ENCODE measurements at places on chromosomes 4 and X. TPM values are rescaled to one million over a fixed set of nuclear protein-coding genes. Genes with fewer than 3 reads are reported as not detected.

DNA sequence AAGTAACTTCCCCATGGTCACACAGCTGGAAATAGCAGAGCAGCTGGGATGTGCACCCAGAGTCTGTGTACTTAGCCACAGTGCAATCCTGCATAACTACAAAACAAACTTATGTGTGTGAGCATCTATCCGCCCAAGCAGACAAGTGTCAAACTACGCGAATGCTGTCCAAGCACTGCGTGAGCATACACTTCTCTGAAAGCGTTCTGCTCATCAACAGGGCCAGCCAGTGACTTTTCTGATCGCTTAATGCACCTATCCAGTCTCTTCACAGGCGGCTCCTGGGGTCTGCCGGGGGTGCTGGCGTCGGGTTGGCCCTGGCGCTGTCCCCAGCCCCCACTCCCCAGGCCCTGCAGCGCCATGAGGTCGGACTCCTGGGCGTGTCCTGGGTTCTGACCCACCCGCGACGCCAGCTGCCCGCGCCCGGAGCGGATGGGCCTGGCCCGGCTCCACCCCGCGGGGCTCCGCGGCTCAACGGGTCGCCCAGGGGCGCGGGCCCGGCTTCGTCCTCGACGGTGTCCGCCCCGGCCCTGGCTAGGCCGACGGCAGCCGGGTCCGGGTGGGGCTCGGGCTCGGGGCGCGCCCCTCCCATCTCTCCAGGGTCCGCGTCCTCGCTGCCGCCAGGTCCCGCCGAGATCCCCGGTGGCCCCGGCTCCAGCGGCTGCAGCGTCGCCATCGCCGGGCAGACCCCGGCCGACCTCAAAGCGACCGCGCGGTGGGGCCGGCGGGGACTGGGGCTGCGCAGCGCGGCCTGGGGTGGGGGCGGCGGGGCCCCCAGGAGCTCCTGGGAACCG lies 1.3 kb upstream of the ZNF141 start:
- peak; percentile 69 for DNase-seq

GRCh38 chrX:21885568-21885967 lies 29.8 kb downstream of the YY2 start:
- no peak for DNase-seq

DNA sequence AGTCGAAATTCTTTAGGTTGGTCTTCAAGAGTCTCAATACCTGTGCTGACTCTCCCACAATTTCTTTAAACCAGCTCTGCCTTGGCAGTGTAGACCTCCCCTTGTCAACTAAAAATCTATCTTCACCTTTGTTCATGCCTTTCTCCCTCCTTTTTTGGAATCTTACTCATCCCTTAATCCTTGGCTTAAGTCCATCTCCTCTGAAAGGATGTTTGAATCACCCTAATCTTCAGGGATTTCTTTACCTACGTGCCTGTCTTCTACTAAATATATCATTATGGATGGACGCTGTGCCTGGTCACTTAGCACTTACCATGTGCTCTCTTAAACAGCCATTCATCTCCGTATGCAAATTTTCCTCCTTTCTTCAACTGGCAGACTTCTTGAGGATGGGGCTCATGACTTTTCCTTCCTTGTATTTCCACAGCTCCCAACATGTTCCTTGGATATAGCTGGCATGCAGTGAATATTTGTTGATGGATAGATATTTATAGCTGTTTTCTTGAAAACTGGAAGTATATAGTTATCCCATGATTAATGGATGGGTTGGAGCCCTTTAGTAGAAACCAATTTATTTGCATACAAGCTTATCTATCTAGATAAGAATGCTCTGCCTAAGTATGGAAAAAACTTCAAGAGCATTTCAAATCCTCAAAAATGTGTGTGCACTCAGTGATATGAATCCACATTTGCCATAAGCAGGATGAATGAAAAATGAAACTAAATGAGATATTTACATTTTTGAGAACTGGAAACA lies 166.6 kb downstream of the SPRY1 start:
- no peak for DNase-seq

- DNase-seq, result no peak
Observed at GRCh38 chr4:48108309-48109073, 25.6 kb downstream of the TXK start.

CNGA1 gene
- total RNA-seq, result 1.0 TPM

DGAT2L6 gene
- not detected for total RNA-seq

PDGFRA gene
- 718 TPM for total RNA-seq

Measured in ovary (tissue), 10 donors.